ENCODE measurements at places on chromosomes 13 and 19.

DNA sequence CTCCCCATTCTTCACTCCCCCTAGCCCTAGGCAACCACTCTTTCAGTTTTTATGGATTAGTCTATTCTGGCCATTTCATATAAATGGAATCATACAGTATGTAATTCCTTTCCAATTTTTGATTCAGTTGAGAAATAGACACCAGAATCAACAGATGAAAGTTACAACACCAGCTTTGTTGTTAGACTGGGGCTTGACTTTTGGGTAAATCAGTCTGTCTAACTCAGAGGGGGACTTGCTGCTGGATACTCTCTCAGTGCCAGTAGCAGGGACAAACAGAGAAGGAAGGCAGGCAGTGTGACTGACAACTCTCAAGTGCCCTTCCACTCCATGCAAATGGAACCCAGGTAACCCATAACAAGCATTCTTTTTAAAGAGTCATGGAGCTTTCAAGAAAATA is 40.7 kb downstream of the CDADC1 start:
- DNase-seq: no peak

DNA sequence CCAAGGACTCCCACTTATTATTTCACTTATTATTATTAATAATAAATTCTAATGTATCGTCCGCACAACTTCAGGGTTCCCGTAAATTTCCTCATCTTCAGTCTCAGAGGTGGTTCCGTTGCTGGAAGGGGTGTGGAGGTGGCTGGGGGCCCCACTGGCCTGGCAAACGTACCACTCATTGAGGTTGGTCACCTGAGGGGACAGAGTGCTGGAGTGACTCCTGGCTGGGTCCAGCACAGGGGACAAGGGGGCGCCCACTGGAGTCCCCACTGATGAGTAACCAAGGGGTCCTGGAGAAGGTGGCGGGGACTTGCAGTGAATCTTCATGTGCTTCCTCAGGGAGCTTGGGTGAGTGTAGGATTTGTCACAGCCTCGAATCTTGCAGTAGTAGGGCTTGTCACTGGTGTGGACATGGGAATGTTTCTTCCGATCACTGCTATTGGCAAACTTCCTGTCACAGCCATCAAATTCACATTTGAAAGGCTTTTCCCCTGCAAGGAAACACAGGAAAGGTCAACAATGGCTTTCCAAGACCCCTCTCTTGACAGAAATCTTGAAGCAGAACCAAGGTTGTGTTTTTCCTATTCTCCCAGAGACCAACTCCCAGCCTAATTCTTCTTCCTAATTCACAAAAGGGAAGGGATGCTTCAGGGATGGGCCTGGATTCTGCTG is 6.1 kb downstream of the ZIC5 start:
- DNase-seq: no peak

DNA sequence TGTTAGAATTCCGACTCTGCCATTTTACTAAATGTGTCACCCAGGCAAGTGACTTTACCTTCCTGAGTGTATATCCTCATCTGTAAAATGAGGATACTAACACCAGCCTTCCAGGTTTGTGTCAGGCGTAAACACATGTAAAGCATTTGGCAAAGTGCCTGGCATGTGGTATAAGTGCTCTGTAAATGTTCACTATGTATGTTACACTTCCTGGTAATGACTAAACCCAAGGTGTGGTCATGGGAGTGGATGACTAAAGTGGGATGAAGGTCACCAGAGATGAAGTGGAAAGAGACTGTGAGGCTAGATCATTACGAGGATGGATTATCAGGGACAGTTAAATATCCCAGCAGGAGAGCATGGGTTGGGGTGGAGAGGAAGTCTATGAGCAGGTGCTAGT is 25.6 kb downstream of the DEDD2 start:
- DNase-seq: no peak

DNA sequence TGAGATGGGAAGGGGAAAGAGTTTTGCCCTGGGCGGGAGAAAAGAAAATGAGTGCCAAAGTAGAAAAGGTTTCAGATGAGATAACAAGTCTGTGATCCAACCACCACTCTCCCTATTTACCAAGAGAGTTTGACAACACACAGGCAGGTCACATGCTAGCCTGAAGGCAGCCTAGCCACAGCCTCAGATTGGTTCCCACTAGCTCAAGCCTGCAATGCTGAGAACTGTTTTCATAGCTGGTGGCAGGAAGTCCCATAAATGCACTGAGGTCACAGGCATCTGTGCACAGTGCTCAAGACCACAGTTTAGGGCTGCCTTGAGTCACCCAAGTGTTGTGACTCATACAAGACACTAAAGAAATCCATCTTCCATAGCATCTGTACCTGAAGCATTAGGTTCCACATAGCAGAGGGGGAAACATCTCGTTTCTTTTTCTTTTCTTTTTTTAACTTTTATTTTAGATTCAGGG is 18.5 kb upstream of the POP4 start:
- no peak for DNase-seq

- DNase-seq: no peak
Observed at GRCh38 chr19:5738423-5738822, 18.0 kb downstream of the CATSPERD start.

- DNase-seq: no peak
Observed at GRCh38 chr19:2670217-2670616, 32.3 kb downstream of the GNG7 start.

All from vagina (tissue), 2 donors.